Nasal cavity respiratory epithelium epithelial cell of viscerocranial mucosa (primary cell): ENCODE measurements at places on chromosomes 1 and 21. TPM values are rescaled to one million over a fixed set of nuclear protein-coding genes. Genes with fewer than 3 reads are reported as not detected.

SPATA17 gene
- 0.34 and 1.9 TPM in 2 replicates for total RNA-seq

MSH4 gene
- total RNA-seq = 0.34 and 1.1 TPM in 2 replicates

FABP3 gene
- 0.50 TPM in 1 of 2 replicates, not detected in the other for total RNA-seq

ANKRD34A gene
- under 0.01 and 0.21 TPM in 2 replicates for total RNA-seq

OR2L5 gene
- not detected in 2 replicates for total RNA-seq

NHLH1 gene
- 0.07 TPM in 1 of 2 replicates, not detected in the other for total RNA-seq

SYTL1 gene
- total RNA-seq = 40.3 and 78.8 TPM in 2 replicates

ZNF593 gene
- total RNA-seq = 31.9 and 105 TPM in 2 replicates

NBPF11 gene
- 7.2 and 11.1 TPM in 2 replicates for total RNA-seq

BGLAP gene
- total RNA-seq = under 0.01 and 0.07 TPM in 2 replicates

RIT1 gene
- 37.9 and 54.8 TPM in 2 replicates for total RNA-seq

CCDC185 gene
- total RNA-seq = not detected in 2 replicates

RNF186 gene
- total RNA-seq = not detected in 2 replicates

TRAF3IP3 gene
- total RNA-seq = not detected in 2 replicates

AMPD1 gene
- not detected in 2 replicates for total RNA-seq

EXTL1 gene
- total RNA-seq = under 0.01 TPM in 1 of 2 replicates, not detected in the other

ANGPTL3 gene
- total RNA-seq = not detected in 2 replicates

HES3 gene
- not detected in 2 replicates for total RNA-seq
